ENCODE measurements at places on chromosomes 3 and 15.

- DNase-seq, result no peak
Observed at GRCh38 chr3:103818800-103819199, 1384.0 kb downstream of the ZPLD1 start.

DNA sequence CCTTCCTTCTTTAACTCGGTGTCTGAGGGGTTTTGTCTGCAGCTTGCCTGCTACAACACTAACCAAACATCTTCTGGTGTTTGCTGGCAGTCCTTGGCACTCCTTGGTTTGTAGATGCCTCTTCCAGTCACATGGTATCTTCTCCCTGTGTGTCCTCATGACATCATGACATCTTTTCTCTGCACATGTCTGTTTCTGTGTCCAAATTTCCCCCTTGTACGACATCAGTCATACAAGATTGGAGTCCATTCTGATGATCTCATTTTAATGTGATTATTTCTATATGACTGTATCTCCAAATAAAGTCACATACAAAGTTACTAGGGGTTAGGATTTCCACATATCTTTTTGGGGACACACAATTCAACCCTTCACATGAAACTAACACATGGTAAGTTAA, 152.3 kb upstream of the LRRN1 start:
- DNase-seq, result no peak

GRCh38 chr3:123053107-123053506, 13.7 kb upstream of the PDIA5 start:
- no peak for DNase-seq

DNA sequence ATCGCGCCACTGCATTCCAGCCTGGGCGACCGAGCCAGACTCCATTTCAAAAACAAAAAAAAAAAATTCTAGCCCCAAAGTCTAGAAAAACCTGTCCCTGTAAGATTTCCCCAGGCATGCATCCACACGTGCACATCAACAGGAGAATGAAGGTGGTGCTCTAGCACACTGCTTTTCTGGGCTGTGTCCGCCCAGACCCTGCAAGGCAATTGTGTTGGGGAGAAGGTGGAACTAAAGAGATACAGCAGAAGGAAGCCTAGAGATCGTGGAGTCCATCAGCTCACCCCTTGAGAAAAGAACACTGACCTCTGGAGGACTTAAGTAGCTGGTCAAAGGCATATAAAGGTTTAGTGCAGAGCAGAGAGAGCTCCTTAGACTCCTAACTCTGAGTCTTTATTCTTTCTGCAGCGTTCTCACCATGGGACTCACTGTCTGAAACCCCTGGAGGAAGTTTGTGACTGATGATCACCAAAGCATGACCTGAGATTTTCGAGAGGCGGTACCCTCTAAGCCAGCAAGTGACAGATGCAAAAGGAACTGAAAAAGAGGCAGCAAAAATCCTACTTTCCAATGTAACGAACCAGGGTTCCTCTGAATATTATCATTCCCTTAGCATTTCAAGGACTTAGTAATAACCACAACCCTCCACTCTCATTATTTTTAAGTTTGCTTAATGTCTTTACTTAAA, 179.8 kb downstream of the MEX3B start:
- DNase-seq, result peak; percentile 76

DNA sequence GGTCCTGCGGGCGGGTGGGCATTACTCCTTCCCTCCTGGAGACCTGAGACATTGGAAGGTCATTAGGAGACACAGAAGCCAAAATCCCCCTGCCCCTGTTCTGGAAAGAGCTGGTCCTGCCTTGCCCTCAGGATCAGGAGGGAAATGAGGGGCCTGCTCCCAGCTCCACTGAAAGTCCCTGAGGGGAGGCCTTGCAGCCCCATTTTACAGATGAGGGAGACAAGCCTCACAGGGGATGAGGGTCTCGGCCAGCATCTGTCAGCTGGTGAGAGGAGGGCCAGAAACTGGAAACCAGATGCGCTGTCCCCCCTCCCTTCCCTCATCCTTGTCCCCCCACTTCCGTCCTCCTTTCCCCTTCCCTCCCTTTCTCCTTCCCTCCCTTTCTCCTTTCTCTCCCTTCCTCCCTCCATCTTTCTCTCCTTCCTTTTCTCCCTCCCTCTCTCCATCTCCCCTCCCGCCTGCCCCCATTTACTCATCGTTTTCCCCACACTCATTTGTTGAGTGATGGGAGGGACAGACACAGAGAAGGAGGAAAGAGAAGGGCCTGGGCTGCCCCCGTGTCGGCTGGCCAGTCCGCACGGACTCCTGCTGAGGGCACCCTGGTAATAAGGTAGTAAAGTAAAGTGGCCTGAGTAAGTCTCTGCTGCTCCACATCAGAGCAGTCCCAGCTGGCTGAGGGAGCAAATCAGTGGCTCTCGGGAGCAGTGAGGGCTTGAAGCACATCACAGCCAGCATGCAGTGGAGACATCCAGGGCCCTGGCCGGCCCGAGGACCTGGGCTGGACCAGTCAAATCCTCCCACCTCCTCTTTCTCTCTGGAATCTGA, 112.4 kb upstream of the ALDH1A3 start:
- peak; percentile 16 for DNase-seq

DNA sequence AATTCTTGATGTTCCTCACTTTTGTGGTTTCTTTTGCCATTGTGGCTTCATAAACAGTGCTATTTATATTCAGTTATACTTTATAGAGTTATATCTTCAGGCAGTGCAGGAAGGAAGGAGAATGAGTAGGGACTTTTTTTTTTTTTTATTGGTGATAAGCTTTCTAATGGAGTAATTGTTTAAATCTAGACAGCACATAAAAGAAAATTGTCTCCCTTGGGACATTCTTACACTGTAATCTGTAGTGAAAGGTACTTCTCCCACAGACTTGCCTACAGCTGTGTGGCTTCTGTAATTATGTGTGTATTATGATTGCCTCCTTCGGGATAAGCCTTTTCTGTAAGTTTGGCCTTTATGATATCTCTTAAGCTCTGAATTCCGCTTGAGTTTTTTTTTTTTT, 41.6 kb downstream of the WDR76 start:
- no peak for DNase-seq

DNA sequence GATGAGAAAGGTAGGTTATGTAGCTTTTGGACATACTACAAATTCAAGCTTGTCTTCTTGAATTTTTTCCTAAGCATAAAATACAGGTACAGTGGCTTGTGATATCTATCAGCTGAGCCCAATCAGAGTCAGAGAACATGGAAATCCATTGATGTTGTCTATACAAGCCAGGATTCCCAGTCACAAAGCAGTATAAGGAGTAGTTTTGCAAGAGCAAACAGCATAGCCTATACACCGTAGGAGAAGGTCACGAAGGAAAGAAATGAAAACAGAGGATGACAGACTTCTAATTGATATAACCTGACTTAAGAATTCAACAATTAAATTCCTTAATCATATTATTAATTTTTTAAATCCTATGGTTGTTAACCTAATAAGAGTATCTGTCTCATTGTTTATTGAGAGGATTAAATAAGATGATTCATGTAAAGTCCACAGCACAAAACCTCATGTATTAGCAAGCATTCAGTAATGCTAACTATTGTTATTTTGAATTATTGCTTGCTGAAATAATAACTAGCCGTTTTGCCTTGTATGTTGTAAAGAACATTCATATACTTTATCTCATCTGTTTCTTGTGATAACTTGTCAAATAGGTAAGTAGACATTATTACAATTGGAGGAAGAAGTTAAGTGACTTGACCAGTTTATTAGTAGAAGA, 276.6 kb upstream of the ZPLD1 start:
- no peak for DNase-seq

DNA sequence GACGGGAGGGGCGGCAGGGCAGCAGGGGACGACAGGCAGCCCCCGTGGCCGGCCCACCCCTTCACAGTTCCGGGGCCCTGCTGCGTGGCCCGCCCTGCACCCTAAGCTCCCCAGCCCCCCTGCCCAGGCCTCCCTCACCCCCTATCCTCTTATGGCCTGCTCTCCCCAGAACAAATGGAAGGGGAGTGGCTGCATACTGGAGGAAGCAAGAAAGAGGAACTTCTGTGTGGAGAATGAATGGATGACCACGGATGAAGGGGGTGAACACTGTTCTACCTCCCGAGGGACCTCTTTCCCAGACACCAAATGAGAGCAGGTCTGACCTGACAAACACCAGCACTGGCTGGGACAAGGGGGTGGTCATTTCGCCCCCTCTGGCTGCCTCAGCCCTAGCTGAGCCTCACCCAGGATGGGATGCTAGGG, 25.0 kb downstream of the SEC61A1 start:
- DNase-seq, result no peak

DNA sequence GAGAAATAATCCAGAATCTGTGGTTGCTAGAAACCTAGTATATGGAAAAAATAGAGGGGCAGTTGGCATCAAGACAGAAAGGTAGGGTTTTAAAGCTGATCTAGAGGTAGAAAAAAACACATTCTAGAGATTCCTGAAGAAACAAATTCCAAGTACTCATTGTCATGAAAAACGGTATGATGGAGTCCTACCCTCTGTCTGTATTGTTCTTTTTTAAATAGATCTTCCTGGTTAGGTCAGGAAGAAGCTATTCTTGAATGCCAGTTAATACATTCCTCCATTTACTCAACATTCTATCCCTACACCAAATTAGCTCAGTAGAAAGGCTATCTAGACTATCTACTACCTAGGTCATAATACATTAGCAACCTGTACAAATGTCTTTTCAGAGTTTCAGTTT, 364.7 kb downstream of the FHIT start:
- DNase-seq, result no peak

- no peak for DNase-seq
Observed at GRCh38 chr3:151960961-151961580, 87.6 kb downstream of the SUCNR1 start.

DNA sequence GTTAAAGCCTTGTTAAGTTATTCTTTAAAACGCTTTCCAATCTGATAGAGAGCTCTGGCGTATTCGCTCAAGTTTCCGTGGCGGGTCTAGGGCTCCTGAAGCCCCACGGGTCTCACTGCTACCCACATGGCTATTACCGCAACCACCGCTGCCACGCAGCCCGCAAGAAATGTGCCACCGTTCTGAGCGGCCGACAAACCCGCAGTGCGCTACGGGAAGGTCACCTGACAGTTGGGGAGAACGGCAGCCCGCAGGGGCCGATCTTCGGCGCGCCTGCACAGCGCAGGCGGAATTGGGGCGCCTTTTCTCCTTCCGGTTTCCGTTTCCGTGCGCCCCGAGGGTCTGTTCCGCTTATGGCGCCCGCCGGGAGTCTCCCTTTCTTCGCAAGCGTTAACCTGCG, 76.6 kb upstream of the SNRPN start:
- DNase-seq, result no peak

DNA sequence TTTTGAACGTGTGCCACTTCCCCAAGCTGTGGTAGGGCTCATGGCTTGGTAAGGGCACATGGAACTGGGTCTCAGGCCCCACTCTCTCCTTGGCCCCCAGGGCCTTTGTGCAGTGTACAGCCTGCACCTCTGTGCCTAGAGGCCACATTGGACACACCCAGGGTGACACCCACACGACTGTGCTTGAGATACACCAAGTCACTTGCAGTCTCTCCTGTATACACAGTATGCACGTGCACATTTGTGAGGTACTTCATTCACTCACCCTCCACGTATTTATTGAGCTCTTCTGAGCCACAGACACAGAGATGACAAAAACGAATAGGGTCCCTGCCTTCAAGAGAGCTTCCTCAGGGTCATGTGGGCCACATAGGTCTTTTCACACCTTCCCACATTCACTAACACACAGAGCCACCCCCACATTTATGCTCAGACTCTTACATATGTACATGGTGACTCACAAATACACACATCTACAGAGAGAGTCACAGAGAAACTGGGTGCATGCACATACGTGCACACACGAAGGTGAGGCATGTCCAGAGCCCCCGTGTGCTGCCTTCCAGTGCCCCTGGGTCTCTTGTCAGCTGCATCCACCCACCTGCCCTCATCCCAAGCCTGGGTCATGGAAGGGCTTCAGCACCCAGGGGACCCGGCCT, 9.8 kb upstream of the TMEM115 start:
- DNase-seq, result no peak

DNA sequence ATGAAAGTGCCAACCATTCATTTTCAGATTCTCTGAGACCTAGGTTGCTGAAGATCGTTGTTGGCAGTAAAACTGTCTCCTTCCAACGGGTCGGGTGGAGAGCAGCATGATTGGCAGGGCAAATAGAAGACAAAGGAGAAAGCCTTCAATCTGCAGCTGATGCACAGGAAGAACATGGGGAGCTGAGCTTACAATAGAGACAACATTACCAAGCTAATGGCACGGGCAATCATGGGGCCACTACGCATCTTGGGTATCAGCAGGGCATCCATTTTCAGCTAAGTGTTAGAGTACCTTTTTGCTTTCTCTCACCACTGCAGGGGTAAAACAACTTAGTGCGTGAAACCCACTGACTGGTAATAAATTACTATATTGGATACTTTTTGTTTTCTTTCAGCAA, 114.8 kb downstream of the WDR72 start:
- no peak for DNase-seq

- DNase-seq, result no peak
Observed at GRCh38 chr3:58324391-58325390, 8.0 kb upstream of the PXK start.

GRCh38 chr3:40313975-40314860, 4.7 kb downstream of the EIF1B start:
- DNase-seq, result no peak

GRCh38 chr3:135084405-135084804, 289.3 kb downstream of the EPHB1 start:
- DNase-seq, result no peak

- DNase-seq, result no peak
Observed at GRCh38 chr3:69413551-69414207, 27.8 kb upstream of the FRMD4B start.

DNA sequence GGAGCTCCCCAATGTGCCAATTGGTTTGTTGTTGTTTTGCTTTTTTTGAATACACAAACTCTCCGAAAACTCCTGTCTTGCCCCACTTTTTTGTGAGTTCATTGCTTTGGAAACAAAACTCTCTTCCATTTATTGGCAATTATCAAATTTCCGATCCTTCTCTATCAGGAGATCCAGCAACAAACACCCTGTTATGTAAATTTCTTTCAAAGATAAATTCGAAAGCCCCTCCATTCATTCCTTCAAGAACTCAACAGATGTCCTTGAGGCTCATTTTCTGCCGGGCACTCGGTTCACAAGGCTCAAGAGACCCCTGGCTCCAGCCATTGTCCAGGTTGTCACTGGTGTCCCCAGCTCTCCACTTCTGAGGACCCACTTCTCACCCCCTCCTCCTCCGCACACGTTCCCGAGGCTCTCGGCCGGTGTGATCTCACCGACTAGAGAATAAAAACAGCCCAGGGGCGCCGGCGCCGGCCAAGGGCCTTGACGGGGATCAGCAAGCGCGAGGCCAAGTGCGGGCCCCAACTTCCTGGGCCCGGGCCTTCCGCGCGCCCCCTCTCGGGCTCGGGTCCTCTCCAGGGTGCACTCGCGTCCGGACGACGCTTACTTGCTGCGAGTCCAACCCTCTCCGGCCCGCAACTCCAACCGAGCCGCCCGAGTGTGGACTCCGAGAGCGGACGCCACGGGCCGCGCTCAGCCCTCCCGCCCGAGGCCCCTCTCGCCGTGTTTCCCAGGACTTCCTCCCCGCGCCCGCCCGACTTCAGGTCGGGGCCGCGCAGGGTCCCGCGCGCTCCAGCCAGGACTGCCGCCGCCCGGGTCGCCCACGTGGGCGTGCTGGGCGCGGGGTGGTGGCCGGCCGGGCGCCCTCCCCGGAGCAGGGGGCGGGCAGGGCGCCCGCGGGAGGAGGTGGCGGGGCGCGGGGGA, 533 bp upstream of the SMAD3 start:
- DNase-seq, result peak; percentile 63

- DNase-seq, result no peak
Observed at GRCh38 chr15:89077750-89078149, 10.5 kb upstream of the ABHD2 start.

- no peak for DNase-seq
Observed at GRCh38 chr15:74392451-74392830, 25.0 kb upstream of the CYP11A1 start.
